ENCODE measurements at places on chromosomes 7 and 10. TPM values are rescaled to one million over a fixed set of nuclear protein-coding genes. Genes with fewer than 3 reads are reported as not detected.

Gene SDK1
- 0.26 TPM for total RNA-seq

- DNase-seq = peak; percentile 61
Observed at GRCh38 chr10:31927884-31928548, 615 bp downstream of the ARHGAP12 start.

DNA sequence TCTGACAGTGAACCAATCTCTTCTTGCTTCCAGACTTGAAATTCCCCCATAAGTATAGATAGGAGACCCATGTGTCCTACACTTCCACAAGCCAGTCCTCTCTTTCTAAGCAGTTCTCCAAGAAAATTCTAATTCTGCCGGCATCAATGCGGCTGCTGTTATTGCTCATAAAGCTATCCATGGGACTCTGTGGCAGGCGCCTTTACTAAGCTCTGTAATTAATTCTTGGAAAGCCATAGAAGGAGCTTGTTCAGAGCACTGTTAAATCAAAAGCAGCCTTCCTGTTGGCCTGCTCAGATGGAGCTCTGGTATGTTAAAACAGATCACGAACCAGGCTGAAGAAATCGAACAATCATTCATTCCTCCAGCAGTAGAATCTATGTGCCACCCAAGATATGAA lies 244.3 kb upstream of the NFE2L3 start:
- DNase-seq = no peak

DNA sequence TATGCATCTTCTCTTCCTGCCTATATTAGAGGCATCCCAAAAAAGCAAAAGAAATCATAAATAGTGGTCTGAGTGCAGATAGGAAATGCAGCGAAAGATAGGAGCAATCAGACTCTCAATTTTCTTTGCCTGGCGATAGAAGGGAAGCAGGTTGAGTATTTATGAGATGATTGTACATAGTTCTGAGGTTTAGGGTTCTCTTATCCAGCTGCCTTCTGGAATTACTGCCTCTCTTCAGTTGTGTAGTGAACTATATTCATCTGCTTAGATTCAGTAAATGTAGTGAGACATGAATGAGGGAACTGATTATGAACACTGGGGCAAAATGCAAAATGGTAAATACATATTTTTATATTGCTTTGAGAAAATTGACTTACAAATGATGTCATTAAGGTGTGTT lies 93.0 kb upstream of the CYP26C1 start:
- no peak for DNase-seq

GRCh38 chr7:151233804-151234203 lies 1.5 kb downstream of the CHPF2 start:
- DNase-seq = no peak

- no peak for DNase-seq
Observed at GRCh38 chr7:149510248-149510647, 12.6 kb upstream of the ZNF746 start.

Gene ATOH7
- total RNA-seq = not detected

DNA sequence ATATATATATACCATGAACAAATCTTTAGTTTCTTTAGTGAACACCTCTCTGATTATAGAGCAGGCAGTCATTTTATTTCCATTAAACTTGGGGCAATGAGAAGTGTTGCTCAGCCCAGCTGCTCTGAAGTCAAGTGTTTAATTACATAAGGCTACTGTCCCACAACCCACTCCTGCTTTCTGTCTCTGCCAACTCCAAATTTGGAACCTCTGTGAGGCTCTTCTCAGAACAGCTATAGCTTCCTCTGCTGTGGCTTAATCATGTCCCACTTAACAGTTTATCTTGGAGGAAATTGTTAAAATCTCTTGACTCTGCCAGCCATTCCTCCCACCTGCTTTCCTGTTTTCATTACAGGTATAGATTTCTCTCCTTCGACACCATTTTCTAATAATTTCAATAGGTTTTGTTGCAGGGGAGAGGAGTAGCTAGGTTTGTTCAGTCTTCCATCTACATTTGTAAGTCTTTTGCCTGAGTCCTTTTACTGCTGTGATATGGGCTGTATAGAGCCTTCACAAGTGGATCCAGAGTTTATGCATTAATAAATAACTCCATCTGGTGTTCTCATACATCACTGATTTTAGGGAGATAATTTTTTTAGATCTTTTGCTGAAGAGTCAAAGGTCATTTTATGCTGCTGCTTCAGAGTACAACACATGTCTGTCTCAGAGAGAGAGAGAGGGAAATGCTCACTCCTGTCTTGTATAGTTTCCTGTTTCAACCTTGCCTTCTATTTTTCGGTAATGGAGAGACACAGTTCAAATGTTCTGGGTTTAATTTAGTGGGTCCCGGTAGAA lies 170.4 kb downstream of the WNT2 start:
- DNase-seq = no peak

DNA sequence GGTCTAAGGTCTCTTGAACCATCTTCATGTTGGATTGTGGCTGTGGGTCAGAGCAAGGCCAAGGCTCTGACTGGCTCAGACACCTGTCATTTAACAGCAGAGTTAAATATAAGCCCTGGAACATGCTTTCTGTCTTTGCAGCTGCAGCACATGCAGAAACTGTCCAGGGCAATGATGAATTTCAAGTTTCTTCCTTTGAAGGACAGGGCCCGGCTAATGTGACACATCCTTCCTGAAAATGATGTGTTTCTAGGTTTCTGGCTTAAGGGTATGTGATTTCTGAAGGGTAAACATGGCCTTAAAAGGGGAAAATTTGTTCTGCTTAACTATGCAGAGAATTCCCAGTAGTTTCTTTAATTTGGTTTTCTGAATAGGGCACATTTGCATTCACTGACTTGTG lies 34.0 kb upstream of the SLC35B4 start:
- no peak for DNase-seq

DNA sequence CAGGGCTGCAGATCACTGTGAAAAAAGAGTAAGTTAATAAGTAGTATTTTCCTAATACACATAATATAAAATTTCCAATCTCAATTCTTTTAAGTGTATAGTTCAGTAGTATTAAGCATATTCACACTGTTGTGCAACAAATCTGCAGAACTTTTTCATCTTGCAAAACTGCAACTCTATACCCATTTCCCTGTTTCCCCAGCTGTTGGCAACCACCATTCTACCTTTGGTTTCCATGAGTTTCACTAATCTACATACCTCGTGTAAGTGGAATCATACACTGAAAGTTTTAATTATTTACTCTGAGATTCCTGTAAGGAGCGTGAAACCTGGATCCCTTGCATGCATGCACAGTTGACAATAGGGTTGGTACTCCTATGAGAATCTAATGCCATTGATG lies 155.4 kb downstream of the ZPBP start:
- no peak for DNase-seq

Gene ANKRD22
- 0.58 TPM for total RNA-seq

Gene GPR15LG
- not detected for total RNA-seq

GRCh38 chr7:81190997-81191768 lies 272.3 kb upstream of the SEMA3C start:
- DNase-seq = no peak

GRCh38 chr7:28018020-28018419 lies 162.6 kb downstream of the JAZF1 start:
- DNase-seq = no peak

DNA sequence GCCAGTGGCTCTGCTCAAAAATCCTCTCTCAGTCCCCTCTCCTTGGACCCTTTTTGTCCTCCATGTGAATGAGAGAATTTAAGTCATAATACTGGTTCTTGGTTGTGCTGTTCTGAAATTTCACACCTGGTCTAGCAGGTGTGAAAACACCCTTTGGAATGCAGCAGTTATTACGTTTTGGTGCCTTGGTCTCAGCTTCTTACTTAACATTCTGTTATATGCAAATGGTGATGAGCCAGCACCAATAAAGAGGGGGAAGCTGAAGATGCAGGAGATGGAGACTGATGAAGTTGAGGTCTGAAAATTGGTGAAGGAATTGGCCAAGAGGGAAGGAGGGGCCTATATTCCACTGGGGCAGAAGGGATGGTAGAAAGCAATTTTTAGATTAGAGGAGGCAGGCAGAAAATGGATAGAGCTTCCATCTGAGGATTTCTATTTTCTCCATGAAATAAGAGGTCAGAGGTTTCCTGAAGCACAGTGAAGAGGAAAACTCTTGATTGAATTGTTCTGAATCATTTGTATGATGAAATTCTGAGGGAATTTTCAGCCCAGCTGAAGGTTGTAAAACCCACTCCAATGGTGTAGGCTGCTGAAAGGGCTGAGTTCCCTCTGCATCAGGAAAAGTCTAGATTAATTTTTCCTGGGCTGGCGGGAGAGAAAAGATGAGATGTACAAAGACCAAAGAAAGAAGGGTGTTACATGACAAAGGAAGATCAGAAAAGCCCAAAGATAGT lies 94.0 kb upstream of the FAM180A start:
- no peak for DNase-seq

Gene NEUROG3
- total RNA-seq = not detected

Gene OR2F1
- not detected for total RNA-seq

DNA sequence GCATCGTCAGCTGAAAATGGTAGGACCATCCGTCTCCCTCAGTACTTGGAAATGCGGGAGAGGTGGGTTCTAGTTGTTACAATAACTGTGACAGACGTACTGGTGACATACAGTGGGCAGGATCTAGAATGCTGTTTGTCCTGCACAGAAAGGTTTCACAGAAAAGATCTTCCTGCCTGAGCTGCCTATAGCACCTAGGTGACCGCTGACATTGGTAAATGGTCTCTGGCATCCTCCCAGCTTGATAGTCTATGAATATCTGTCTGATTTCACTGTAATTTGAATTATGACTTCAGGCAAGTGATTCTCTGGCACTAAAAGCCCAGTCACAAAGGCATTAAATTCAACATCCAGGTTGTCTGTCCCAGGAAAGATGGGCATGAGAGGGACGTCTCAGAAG lies 38.2 kb upstream of the CCDC3 start:
- no peak for DNase-seq

DNA sequence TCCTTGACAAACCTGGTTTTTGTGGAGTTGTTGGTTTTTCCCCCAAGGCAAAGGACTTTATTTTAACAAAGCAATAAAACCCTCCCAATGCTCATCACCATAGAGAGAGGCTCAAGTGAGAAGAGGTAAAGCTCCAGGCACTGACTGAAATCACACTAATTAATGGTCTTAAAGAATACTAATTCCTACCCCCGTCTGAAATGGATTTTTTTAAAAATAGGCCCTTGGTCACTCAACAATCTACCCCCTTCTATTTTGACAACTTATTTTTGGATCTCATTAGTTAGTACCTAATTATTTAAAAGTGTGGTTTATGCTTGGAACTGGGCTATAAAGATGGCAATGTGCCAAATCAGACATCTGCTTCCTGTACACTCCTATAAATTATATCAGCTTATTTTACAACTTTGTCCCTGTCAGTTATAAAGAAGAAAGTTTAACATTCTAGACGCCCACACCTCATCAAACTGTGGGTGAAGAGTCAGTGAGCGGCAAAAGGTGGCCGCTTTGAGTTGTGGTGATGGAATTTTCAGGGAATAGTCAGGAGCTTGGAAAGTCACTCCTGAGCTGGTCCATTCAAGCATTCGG lies 10.6 kb downstream of the GLI3 start:
- no peak for DNase-seq

Gene EBLN1
- total RNA-seq = not detected

DNA sequence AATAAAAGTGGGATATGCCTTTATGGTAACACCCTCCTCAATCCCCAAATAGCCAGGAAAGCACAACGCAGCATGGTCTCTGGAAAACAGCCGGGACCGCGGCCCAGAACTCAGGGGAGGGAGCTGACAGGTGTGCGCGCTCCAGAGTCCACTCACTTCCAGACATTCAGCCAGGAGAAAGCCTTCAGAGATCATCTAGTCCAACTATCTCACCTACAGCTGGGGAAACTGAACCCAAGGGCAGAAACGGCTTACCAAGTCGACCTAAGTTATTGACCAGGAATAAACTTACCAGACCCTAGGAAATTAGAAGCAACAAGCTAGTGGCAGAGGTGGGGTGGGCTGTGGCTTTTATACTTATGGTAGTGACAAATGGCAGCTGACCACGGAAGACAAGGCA lies 16.4 kb downstream of the GSDME start:
- DNase-seq = no peak

Gene CLDN4
- not detected for total RNA-seq

Gene PAX4
- not detected for total RNA-seq

- DNase-seq = no peak
Observed at GRCh38 chr10:62959553-62959952, 143.4 kb upstream of the EGR2 start.

Gene JAKMIP3
- total RNA-seq = 0.29 TPM

Gene EGR2
- total RNA-seq = 2.2 TPM

Measured in CD4-positive, alpha-beta memory T cell (primary cell).